ENCODE measurements at places on chromosomes 6 and 20.

DNA sequence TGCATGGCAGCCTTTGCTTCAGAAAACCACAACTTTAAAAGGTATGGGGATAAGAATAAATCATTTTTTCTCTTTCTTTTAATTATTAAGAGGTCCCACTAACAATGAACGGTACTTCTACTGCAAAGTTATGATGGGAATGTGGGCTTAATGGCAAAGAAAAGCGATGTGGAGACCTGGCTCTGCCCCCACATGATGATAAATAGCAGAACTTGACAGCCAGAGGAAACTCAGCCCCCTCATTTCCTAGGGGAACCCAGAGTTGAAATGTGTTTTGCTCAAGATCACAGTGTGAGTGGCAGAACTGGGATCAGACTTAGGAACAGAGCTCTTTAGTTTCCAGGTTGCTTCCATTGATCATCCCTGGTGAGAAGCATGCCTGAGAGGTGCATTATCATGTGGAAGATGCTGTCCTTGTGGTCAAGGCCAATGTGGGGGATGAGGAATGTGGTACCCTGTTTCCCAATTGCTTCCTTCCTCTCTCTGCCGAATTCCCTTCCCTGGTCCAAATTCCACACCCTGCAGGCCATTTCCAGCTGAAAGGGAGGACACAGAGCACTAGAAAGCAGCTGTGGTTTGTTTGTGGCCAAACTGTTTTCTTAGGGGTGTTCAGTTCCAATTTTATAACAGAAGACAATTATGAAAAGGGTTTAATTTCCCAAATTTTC, 66.0 kb downstream of the BACH2 start:
- DNase-seq, result no peak

DNA sequence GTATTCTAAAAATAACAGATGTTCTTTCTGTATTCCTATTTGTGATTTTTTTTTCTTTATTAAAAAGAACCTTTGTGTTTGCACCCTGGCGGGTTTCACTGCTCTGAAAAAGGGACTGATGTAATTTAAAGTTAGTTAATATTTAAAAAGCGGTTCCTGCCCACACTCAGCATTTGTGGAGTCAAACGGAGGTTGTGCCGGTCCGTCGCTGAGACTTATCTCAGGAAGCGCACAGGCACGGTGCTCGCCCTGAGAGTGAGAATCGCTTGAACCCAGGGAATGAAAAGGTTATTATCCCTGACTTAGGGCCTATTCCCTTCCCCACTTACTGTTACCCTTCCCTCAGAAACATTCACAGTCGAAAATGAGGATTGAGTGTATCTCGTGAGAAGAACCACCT, 366.7 kb downstream of the THBS2 start:
- no peak for DNase-seq

- DNase-seq, result no peak
These were observed 20.2 kb upstream of the HLA-DOA start for GRCh38 chr6:33029328-33030184.

GRCh38 chr6:142861711-142862110, 83.3 kb downstream of the HIVEP2 start:
- no peak for DNase-seq

GRCh38 chr20:62662422-62662821, 20.1 kb downstream of the SLCO4A1 start:
- no peak for DNase-seq

DNA sequence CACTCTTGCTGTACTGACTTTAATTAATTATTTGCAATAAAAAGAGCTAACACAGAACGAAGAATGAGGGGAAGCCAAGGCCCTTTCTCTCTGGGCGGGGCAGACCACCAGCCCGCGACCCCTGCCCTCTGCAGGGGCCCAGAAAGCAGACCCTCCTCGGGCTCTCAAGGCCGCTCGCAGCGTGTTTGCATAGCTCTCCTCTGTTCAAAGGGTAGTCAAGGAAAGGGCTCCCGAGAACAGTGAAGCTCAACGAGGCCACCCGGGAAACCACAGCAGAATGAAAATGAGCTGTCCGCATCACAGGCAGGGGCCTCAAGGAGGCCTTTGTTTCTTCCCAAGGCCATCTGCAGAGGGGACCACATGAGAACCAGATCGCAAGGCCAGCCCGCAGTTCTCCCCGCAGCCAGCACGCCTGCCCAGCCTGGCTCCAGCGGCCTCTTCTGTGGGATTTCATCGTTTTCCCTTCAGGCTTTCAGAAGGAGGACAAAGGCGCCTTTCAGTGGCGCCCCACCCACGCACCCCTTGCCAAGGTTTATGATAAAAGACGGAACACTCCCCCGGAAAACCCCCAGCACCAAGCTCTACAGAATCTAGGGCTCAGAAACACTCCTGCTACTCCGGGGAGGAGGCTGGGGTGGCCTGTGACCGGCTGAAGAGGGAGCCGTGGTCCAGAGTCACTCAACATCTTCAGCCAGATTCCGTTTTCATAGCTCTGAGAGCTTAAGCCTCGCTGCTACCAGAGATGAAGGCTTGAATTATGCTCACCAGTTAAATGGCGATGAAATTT, 25.3 kb downstream of the ACSS1 start:
- DNase-seq, result no peak

GRCh38 chr6:6857528-6857927, 250.2 kb upstream of the RREB1 start:
- DNase-seq, result no peak

- no peak for DNase-seq
These were observed 972.0 kb upstream of the CITED2 start for GRCh38 chr6:140346428-140346827.

GRCh38 chr6:116447496-116448011, 13.6 kb upstream of the CALHM6 start:
- no peak for DNase-seq

Measured in right renal pelvis (tissue), 4 donors.